ENCODE measurements at places on chromosomes 7 and 10.

- DNase-seq = no peak
Observed at GRCh38 chr10:59181668-59182067, 5.2 kb downstream of the PHYHIPL start.

DNA sequence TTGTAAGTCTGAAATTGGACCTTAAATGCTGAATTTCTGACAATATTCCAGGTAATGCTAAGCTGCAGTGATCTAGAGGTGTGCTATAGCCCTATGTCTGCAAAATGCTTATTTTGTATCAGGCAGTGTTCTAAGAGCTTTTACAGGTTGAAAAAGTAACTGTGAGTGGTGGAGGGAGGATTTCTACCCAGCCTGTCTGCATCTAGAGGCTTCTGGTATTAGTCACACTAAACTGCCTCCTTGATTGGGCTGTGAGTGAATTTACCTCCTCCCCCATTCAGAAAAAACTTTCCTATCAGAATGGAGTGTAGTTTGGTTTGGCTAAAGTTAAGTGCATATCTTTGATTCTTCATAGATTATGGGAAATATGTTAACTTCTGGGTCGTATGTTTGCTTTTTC is 56.8 kb downstream of the BBS9 start:
- no peak for DNase-seq

- no peak for DNase-seq
Observed at GRCh38 chr10:61398366-61399129, 54.6 kb downstream of the TMEM26 start.

DNA sequence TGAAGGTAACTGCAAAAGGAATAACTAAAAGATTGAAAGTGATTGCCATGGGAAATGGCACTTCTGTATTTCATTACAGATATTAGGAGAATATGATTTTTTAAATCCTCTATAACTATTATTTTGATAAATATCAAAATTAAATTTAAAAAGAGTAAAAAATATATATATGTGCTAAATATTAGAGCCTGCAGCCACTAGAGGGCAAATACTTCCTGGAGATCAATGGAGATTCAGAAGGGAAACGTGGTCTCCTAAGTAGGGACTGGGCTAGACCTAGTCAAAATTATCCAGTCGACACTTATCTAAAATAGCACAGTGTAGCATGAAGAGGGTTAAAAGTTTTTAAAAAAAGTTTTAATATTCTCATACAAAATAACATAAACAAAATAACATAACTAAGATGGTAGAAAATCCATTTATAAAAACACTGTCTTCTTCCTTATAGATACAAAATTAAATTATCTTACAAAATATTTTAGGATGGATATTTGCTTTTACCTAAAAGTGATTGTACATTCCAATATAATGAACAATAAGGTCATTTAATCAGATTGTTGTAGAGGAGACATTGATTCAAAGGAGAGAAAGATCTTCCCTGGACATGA is 434.3 kb downstream of the MDFIC start:
- no peak for DNase-seq

DNA sequence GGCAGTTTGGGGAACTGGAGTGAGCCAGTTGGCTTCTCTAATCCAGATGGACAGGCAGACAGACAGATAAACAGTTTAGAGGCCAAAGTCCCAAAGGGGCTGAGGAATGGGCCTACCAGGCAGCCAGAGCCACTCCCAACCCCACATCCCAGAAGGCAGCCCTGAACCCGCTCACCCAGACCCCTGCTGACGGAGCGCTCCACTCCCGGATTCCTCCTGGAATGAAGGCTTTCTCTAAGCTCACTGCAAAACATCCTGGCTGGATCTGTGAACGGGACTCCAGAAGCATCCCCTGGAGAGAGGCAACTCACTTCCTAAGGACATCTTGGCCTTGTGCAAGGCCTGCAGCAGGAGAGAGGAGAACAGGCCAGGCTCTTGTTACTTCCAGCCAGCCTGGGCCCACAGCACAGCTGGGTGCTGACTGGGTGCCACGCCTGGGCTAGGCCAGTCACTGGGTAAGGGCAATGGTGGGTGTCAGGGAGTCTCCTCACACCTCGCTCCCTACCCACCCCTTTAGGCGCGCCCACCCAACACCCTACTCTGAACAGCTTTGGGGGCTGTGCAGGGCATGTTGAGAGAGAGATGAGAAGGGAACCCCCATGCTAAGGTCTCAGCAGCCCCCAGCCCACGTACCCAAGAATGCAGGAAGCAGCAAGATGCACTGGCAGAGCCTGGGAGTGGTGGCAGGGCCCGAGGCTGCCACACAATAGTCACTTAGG is 168.6 kb upstream of the ZMIZ1 start:
- no peak for DNase-seq

- no peak for DNase-seq
Observed at GRCh38 chr10:6766131-6766801, 186.2 kb upstream of the PRKCQ start.

DNA sequence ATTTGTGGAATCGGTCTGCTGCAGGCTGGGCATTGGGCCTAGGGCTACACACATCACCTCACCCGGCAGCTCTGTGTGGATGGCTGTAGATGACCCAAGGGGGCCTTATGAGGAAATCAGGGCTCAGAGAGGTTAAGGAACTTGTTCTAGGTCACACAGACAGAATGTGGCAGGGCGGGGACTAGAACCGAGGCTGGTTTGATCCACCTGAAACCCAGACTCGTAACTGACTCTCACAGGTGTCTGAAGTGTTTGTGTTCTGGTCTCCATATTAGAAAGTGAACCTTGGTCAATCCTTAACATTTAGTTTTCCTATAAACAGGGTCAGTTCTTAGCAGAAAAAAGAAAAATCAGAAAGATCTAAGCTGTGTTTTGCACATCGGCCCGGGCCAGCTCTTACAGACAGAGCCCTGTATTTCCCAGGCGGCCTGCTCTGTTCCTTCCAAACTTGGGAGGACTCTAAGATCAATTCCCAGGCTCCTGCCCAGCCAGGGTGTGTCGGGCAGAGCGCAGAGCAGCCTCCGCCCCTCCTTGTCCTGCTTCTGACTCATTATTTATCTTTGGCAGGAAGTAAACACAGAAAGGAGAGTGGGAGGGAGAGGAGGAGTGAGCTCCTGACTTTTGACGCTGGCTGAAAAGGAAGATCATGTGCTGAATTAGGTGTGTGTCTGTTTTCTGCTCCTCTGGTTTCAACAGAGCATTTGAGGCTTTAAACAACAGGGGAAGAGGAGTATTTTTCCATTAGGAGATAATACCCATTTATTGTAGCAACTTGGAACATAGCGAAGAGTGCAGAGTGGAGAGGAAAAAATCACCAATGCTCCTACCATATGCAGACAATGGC is 74.1 kb downstream of the TACC2 start:
- DNase-seq = no peak

DNA sequence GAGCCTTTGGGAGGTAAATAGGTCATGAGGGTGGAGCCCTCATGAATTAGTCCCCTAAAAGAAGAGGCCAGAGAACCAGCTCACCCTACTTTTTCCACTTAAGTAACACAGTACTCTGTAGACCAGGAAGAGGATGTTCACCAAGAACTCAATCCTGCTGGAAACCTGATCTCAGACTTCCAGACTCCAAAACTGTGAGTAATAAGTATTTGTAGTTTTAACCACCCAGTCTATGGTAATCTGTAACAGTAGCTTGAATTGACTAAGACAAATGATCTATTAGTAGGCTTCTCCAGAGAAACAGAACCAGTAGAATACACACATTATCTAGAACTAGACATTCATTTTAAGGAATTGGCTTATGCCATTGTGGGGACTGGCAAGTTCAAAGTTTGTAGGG is 51.5 kb downstream of the ANKMY2 start:
- DNase-seq = no peak

DNA sequence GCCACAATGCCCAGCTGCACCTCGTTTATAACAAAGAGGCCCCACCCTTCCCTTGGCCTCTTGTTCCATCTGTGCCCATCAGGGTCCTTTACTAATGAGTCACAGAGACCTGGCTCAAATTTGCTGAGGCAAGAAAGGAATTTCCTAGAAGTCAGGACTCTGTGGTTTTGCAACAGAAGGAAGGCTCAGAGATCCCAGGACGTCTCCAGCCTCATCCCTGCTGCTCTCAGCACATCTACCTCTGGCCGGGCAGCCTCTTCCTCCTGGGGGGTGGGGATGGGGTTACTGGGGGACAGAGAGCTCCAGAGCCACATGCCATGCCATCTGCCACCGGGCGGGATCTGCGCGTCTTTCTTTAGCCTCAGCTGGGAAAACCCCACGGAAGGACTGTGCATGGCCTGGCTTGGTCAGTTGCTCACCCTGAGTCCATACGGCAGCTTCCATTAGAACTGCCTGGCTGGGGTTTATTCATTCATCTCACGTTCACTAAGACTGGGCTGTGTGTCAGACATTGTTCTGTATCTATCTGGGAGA is 41.9 kb upstream of the PSMG3 start:
- DNase-seq = no peak

DNA sequence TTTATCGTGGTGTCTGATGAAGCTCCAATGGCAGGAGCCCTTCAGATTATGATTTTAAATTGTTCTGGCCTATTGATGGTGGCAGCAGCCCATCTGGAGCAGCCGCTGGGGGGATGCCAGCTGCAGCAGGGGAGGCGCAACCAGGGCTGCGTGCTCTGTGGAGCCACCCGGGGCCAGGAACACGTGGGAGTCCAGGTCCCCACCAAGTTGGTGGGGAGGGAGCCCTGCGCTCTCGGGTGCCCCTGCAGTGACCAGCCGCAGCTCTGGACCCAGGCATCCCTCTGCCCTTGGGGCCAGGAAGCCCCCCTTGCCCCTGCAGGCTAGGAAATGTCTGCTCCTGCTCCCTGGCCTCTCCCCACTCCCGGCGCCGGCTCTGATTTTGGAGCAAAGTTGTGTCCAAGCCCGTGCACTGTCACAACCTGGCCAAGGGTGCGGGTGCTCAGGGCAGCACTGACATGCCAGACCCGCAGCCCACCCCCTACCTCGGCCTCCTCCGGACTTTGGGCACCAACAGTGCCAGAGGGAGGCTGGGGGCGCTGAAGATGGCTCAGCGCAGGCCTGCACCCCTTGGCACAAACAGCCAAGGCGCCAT is 147.2 kb upstream of the ADO start:
- DNase-seq = no peak

DNA sequence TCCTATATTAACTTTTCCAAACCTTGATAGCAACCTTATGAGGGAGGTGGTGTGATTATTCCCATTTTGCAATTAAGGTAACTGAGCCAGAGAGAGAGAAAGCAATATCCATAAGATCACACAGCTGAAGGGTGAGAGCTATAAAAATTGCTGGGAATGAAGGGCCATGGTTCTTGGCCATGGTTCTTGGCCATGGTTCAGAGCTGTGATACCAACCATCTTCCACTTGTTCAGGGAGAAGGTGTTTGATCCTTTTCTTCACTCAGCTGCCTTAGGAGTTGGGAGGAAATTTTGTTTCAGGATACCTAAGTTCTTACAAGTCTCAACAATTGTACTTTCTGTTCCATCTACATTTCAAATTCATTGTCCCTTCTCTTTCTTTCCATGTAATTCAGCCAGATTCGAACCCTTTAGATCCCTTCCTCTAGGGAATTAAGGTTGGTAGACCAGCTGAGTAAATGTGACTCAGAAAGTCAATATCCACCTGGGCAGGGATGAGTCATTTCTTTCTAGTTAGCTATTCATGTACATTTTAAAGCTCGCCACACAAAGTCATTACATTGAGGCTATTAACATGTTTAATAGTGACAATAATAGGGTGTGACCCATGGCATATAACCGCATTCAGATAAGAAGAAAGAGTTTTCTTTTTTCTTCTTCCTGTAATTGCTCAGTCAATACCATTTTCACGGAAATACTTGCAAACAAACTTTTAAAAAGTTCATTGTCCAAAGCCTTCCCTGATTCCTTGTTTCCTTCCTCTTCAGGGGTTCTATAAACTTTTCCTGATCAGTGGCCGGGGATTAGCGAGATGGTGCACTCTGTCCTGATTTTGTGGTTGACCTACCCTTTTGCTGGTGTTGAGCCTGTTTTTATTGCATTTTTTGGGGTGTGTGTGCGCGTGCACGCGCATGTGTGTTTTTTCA is 143.4 kb downstream of the TCF7L2 start:
- no peak for DNase-seq

GRCh38 chr10:56472978-56473377 is 111.9 kb upstream of the ZWINT start:
- DNase-seq = no peak

DNA sequence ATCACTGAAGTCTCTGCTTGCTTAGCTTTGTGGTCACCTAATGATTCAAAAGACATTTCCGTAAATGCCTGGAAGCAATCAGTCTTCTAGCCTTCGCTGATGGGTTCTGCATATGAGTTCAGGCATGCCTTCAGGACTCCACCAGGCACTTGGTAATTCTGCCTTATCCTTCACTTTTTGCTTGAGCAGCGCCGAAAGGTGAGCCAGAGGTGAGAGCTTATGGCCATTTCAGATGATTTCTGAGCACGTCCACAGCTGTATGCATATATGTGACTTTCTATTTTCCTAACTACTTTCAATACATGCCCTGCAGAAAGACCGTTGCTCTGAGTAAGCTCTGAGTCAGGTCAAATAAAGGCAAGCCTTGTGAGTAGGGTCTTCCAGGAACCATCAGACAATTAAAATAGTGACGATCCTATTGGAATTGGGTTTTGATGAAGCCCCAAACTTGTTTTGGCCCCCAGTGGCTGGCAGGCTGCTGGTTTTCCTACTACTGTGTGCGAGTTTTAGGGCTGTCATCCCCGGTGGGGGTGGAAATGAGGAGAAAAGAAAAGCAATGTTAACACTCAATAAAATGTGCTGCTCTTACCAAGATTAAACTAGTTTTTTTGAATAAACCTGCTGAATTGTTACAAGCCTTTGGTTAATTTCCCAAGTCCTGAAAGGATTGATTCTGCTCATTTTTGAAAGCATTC is 154.4 kb upstream of the AKR1E2 start:
- DNase-seq = no peak

All from stimulated activated naive B cell treated with anti-CD40 and anti-IgM and Interleukin-4, amounts not matched to agents 10 μg/mL and 1 μg/mL and 100 μg/mL, for 72 hours (primary cell).